WTC11 (cell line): ENCODE measurements at places on chromosomes 1 and 21. TPM values are rescaled to one million over a fixed set of nuclear protein-coding genes. Genes with fewer than 3 reads are reported as not detected.

- no peaks in the 10 kb centered on the region for H3K27me3 ChIP-seq
- H3K4me3 ChIP-seq, result no peak overlapping the region
- no peak for DNase-seq
Observed at GRCh38 chr1:187034501-187034900, 205.8 kb downstream of the PLA2G4A start.

- H3K4me3 ChIP-seq, result peak overlapping the region; percentile 58
- peak; percentile 15 for DNase-seq
- H3K4me1 ChIP-seq, result peaks cover 58% of the 10 kb centered on the region
- H3K27me3 ChIP-seq, result peaks cover 72% of the 10 kb centered on the region
- no peak overlapping the region for H3K27ac ChIP-seq
Observed at GRCh38 chr1:41362357-41362721, 1.1 kb downstream of the FOXO6 start.

- no peaks in the 10 kb centered on the region for H3K36me3 ChIP-seq
- H3K27ac ChIP-seq, result no peak overlapping the region
- H3K27me3 ChIP-seq, result peaks cover 54% of the 10 kb centered on the region
- no peak overlapping the region for H3K4me3 ChIP-seq
- DNase-seq, result peak; percentile 21
Observed at GRCh38 chr1:210757677-210758076, 376.3 kb downstream of the KCNH1 start.

DNA sequence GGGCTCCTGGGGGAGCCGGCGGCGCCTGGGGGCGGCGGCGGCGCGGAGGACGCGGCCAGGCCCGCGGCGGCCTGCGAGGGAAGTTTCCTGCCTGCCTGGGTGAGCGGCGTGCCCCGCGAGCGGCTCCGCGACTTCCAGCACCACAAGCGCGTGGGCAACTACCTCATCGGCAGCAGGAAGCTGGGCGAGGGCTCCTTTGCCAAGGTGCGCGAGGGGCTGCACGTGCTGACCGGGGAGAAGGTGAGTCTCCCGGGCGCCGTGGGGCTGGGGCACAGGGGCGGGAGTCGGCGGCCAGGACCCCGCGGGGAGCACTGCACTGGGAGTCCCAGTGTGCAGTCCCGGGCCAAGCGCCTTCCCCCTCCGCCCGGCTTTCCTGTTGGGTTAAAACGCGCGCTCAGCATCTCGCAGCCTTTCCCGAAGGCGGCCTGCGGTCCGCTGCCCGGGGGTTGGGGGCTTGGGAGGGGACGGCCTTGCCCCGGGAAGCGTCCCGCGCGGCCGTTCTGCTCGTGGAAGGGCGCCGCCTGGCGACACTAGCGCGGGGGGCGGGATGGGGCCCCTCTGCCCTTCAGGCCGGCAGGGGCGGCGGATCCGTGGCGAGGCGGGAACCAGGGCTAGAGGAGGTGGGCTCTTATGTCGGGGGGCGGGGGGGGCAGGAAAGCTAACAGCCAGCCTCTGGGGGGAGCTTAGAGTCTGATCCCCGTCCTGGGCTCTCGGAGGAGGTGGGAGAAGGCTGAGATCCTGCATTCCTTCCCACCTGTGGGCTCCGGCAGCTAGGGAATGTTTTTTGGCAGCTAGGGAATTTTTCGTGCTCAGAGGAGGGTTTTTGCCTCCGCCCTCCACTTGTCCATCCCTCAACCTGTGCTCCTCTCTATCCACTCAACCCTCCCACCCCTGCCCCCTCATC is 1.1 kb downstream of the HUNK start:
- H3K27ac ChIP-seq, result no peak overlapping the region
- H3K4me1 ChIP-seq, result peaks cover 44% of the 10 kb centered on the region
- peaks cover 43% of the 10 kb centered on the region for H3K27me3 ChIP-seq
- DNase-seq, result peak; percentile 74

DNA sequence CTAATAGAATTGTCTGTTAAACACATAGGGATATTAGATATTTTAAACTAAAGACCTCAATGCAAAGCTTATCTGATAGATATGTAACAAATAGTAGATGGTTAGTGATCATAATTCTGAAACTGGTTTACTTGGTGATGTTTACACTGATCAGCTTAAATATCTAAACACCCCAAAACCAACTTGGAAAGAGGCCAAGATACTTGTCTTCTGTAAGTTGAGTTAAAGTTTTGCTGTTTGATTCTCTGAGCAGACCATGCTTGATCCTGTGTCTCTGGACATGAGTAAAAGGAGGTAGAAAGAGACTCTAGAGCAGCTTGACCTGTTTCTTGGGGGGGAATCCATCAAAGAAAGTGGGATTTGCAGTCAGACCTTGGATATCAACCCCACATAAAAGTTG is 107.5 kb downstream of the NEK7 start:
- H3K27ac ChIP-seq, result no peak overlapping the region
- no peaks in the 10 kb centered on the region for H3K36me3 ChIP-seq
- H3K4me3 ChIP-seq, result no peak overlapping the region
- no peak for DNase-seq
- no peaks in the 10 kb centered on the region for H3K4me1 ChIP-seq

DNA sequence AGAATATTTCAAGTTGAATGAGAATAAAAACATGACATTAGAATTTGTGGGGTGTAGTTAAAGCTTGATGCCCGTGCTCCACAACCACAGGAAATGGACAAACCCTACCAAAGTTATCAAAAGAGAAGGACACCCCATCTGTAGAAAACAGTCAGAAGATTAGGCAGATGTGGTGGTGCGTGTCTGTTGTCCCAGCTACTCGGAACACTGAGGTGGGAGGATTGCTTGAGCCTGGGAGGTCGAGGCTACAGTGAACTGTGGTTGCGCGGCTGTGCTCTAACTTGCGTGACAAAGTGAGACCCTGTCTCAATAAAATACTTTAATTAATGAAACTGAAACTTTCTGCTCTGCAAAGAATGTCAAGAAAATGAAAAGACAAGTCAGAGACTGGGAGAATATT is 1.5 kb upstream of the SPATC1L start:
- H3K4me3 ChIP-seq, result peak overlapping the region; percentile 86
- DNase-seq, result no peak
- peaks cover 11% of the 10 kb centered on the region; the same call in 1 of the 2 replicates for H3K36me3 ChIP-seq
- no peaks in the 10 kb centered on the region for H3K27me3 ChIP-seq
- H3K27ac ChIP-seq, result peak overlapping the region; percentile 46; the same call in 1 of the 2 replicates

DNA sequence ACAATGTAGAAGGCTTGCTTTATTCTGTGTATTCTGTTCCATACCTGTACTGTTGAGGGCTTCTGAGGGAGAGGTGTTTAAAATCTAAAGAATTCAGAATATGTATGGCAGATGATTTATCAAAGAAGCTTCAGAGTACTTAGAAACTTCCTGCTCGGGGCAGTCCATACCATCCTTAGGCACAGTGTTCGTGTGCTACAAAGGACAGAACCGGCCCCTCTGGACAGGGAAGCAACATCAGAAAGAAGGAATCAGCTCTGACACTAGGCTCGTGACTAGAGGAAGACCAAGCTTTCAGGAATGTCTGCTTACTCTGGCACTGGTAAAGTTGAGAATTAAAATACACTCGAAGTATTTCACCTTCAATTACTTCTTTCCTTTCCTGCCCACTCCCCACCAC is 14.1 kb downstream of the SELP start:
- no peak for DNase-seq
- no peaks in the 10 kb centered on the region for H3K36me3 ChIP-seq
- no peak overlapping the region for H3K4me3 ChIP-seq
- H3K27ac ChIP-seq, result no peak overlapping the region

DNA sequence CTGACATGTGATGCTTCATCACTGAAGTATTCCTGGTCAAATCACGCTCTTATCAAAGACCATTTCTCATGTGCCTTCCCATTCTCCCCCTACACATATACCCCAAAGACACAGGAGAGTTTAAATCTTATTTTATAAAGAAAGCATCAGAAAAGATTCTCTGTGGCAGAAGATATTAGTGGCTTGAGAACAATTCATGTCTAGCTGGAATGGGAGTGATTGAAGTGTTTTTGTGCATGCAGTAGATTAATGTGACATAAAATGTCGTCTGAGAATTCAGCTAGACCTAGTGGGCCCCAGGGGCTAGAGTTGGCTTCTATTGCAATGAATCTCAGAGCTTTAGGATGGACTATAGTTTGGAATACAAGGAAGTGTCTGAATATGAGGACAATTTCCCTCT is 163.9 kb downstream of the HUNK start:
- no peaks in the 10 kb centered on the region for H3K36me3 ChIP-seq
- no peaks in the 10 kb centered on the region for H3K4me1 ChIP-seq
- no peak overlapping the region for H3K4me3 ChIP-seq
- no peak overlapping the region for H3K27ac ChIP-seq
- no peak for DNase-seq
- peaks cover 12% of the 10 kb centered on the region for H3K27me3 ChIP-seq

DNA sequence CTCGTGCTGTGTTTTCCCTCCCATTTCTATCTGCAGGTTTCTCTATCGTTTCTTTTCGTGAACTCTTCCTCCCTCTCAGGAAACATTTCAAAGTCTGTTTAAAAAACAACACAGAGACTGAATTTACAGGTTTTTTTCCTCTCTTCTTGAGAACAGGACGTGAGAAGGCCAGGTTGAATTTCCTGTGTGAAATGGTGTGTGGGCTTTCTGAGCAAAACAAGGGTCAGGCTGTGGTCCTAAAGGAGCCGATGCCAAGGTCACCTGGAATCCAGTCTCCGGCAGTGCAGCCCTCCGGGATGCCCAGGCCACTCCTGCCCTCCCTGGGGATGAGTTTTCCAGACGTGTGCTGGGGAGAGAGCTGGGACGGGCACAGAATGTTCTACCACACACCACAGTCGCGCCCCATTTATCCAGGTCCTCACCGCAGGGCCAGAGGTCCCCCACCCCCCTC is 62.7 kb upstream of the RUNX3 start:
- H3K36me3 ChIP-seq, result no peaks in the 10 kb centered on the region
- H3K4me3 ChIP-seq, result no peak overlapping the region
- peaks cover 12% of the 10 kb centered on the region for H3K4me1 ChIP-seq
- no peak for DNase-seq

DNA sequence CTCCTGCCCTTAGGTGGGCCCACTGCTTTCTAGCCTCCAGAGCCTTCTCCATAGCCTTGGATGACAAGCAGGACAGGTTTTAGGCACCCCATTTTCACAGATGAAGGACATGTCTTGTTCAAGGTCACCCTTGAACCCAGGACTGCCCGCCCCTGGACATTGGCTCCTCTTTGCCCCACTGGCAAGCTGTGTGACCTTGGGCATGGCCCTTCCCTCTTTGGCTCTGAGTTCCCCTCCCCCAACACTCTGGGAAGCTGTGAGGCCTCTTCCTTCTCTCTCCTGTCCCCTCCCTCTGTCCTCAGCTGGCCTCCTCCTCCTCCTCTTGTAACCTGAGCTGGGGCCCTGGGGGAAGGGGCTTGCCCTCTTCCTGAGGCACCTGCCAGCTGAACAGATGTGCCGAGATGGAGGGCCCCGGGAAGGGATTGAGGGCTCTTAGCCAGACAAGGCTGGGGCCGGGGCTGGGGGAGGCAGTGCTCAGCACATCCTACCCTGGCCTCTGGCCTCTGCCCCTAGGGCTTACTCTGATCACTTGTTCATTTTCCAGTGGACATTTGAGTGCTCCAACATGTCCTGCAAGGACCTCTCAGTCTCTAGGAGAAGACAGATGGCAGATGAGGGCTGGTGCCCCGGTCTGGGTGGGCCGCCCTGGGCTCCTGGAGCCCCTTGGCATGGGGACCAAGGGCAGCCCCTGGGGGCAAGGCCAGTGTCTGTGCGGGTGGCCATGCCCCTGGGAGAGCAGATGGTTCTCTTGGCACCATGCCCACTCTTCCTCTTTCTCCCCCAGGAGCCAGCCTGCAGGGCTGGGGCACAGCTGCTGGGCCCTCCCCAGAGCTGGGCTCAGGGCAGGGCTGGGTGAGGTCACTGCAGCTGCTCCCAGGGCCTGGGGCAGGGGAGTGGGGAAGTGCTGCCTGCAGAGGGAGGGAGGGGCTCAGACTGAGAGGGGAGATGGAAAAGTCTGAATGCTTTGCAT is 10.7 kb downstream of the FOXO6 start:
- peak overlapping the region; percentile 62 for H3K4me3 ChIP-seq
- peak overlapping the region; percentile 85; the same call in 1 of the 2 replicates for H3K27ac ChIP-seq
- H3K27me3 ChIP-seq, result peaks cover 31% of the 10 kb centered on the region

DNA sequence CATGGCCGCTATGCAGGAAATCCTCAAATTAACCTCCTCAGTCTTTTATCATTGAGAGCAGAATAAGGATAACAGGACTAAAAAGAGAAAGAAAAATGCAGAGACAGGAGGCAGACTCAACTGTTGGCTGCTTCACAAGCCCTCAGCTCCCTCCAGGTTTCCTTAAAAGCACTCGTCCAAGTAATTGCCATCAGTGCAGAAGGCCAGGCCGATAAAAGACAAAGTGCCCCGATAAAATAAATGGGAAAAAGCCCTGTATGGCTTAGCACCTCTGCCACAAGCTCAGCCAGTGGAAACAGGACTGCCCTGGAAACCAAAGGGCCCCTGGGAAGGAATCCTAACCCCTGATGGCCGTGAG is 8.1 kb downstream of the S100A6 start:
- H3K27me3 ChIP-seq, result peaks cover 2% of the 10 kb centered on the region
- H3K36me3 ChIP-seq, result peaks cover 1% of the 10 kb centered on the region

- peaks cover 17% of the 10 kb centered on the region for H3K4me1 ChIP-seq
- no peak overlapping the region for H3K27ac ChIP-seq
- no peak for DNase-seq
- H3K4me3 ChIP-seq, result no peak overlapping the region
Observed at GRCh38 chr1:223708651-223709268, 3.6 kb upstream of the CAPN2 start.

- DNase-seq, result no peak
- H3K36me3 ChIP-seq, result no peaks in the 10 kb centered on the region
- H3K27ac ChIP-seq, result no peak overlapping the region
- H3K4me3 ChIP-seq, result no peak overlapping the region
- no peaks in the 10 kb centered on the region for H3K4me1 ChIP-seq
Observed at GRCh38 chr1:18592368-18592767, 38.3 kb upstream of the PAX7 start.

DNA sequence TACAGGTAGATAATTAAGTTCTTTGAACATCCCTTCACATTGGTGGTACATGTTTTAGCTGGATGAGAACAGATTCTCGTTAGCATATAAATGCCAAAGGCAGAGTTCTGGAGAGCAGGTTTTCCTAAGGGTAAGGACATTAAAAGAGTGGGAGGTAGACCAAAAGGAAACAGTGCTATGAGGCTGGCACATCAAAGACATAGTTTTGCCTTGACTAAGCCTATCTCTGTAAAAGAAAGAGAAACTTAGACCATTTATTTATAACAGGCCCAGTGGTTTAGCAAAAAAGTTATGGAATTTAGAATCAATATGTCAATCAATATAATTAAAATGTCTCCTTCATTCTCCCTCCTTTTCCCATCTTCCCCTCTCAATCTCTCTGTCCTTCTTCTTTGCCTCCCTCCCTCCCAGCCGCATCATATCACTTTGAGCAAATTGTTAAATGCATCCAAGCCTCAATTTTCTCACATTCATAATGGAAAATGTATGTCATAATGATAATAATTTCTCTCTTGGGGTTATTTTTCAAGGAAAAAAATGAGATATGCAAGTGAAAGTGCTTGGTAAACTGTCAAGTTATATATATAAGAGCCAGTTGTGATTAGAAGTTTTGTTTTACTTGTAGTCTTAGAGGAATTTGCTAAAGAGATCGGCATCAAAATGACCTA is 209.9 kb upstream of the SGIP1 start:
- H3K4me3 ChIP-seq, result no peak overlapping the region
- no peak for DNase-seq
- H3K27ac ChIP-seq, result no peak overlapping the region
- peaks cover 8% of the 10 kb centered on the region for H3K4me1 ChIP-seq

Gene C4BPA
- total RNA-seq, result 0.23 to 0.39 TPM (median 0.30 TPM) in 3 replicates

Gene RHCE
- total RNA-seq, result 0.24 to 0.27 TPM in 2 of 3 replicates, not detected in the other

Gene SPATA21
- total RNA-seq, result 0.07 to 0.41 TPM in 2 of 3 replicates, not detected in the other

Gene KLHDC9
- total RNA-seq, result 5.8 to 8.7 TPM (median 8.7 TPM) in 3 replicates

Gene INAVA
- 41.2 to 47.9 TPM (median 47.6 TPM) in 3 replicates for total RNA-seq

Gene ELK4
- total RNA-seq, result 34.4 to 39.0 TPM (median 37.5 TPM) in 3 replicates
